ENCODE measurements at places on chromosomes 12 and 14.

- no peaks in the 10 kb centered on the region for H3K36me3 ChIP-seq
- no peak overlapping the region for H3K27ac ChIP-seq
- no peaks in the 10 kb centered on the region for H3K4me1 ChIP-seq
- H3K4me3 ChIP-seq: no peak overlapping the region
- no peaks in the 10 kb centered on the region for H3K27me3 ChIP-seq
- DNase-seq: no peak
These were observed 161.6 kb downstream of the PLCZ1 start for GRCh38 chr12:18576104-18576626.

- no peak for DNase-seq
- no peak overlapping the region for H3K4me3 ChIP-seq
- no peak overlapping the region for H3K27ac ChIP-seq
- peaks cover 10% of the 10 kb centered on the region for H3K27me3 ChIP-seq
These were observed 251.6 kb downstream of the PHLDA1 start for GRCh38 chr12:75779891-75780496.

DNA sequence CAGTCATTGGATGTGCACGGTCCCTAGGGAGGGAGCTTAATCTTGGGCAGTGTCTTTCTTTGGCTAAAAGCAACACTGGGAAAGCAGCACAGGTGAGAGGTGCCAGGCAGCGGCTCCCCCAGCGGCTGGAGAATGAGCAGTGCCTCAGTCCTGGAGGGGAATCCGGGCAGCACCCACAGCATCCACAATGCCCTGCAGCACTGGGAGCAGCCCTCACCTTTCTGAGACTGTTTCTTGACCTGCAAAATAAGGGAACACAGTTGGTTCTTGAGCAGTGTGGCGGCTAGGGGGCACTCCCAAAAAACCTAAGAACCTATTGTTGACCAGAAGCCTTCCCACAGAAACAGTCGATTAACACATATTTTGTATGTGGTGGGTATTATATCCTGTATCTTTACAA lies 75.8 kb downstream of the SINHCAF start:
- no peak overlapping the region for H3K27ac ChIP-seq
- H3K36me3 ChIP-seq: no peaks in the 10 kb centered on the region
- H3K27me3 ChIP-seq: no peaks in the 10 kb centered on the region
- H3K4me3 ChIP-seq: no peak overlapping the region

DNA sequence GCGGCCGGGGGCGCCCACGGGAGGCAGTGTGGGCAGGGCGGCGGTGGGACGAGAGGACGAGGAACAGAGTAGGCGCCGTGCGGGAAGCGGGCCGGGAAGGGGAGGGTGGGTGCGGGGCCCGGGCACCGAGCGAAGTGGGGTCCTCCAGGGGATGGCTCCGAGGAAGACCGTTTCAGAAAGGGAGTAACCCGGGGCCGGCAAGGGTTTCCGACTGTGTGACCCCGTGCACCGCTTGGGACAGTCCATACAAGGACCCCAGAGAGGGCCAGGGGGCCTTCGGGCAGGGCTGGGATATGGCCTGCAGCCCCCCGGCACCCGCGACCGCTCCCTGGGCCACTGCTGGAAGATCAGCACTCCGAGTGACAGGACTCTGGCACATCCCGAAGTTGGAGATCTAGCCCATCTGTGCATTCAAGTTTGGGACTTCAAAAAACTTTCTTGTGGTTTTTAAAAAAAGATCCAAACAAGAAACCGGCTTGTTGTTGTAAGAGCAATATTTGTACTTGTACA lies 448 bp downstream of the TSPAN9 start:
- H3K27me3 ChIP-seq: peaks cover 19% of the 10 kb centered on the region
- no peaks in the 10 kb centered on the region for H3K36me3 ChIP-seq
- H3K4me1 ChIP-seq: peaks cover 11% of the 10 kb centered on the region
- DNase-seq: no peak
- H3K27ac ChIP-seq: peak overlapping the region; percentile 27
- H3K4me3 ChIP-seq: peak overlapping the region; percentile 66

GRCh38 chr12:1531153-1531653 lies 63.2 kb downstream of the FBXL14 start:
- no peak for DNase-seq
- no peak overlapping the region for H3K27ac ChIP-seq
- H3K4me1 ChIP-seq: peaks cover 37% of the 10 kb centered on the region
- H3K4me3 ChIP-seq: peak overlapping the region; percentile 52

GRCh38 chr14:75144944-75145343 lies 18.1 kb upstream of the NEK9 start:
- no peak for DNase-seq
- H3K36me3 ChIP-seq: peaks cover 37% of the 10 kb centered on the region

- DNase-seq: no peak
- H3K27ac ChIP-seq: no peak overlapping the region
- no peaks in the 10 kb centered on the region for H3K36me3 ChIP-seq
- H3K4me3 ChIP-seq: no peak overlapping the region
These were observed 354.9 kb downstream of the DIO2 start for GRCh38 chr14:79856381-79856780.

DNA sequence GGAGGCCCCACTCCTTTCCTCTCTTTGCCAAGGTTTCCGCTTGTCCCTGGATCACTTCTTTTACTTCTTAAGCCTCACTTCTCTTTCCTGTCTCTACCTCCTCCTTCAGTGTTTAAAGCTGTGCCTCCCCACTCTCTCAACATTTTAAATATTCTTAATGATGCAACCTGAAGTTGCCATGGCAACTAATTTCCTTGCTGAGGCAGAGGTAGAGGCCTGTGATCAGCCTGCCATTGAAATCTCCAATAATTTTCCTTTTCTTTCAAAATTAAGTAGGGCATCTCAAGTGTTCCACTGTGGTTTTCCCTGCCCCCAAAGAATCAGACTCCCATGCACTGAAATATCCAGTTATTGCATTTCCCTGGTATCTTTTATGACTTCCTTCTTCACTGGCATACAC lies 108.6 kb upstream of the VRK1 start:
- no peak overlapping the region for H3K4me3 ChIP-seq
- H3K27me3 ChIP-seq: peaks cover 8% of the 10 kb centered on the region
- no peak overlapping the region for H3K27ac ChIP-seq

DNA sequence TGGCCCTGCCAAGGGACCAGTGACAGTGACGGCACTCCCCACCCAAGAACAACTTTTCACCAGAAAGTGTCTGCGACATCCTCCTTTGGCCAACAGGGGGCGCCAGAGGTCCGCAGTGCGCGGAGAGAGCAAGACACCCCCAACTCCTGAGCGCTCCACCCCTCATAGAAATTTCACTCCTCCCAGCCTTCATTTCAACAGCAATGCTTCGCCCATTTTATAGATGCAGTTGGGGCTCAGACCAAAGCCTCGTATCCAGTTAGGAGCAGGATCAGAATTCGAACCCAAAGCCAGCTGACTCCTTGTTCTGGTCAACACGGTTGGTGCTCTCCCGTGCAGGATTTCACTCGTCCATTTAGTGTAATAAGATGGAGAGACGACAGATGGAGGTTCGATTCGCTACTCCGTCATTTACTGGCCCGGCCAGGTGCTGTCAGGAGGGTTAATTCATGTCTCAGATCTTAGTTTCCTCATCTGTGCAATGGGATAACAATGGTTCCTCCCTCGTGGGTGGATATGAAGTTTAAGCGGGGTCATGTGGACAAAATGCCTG lies 2.4 kb upstream of the POP5 start:
- peak overlapping the region; percentile 69 for H3K4me3 ChIP-seq
- peak overlapping the region; percentile 41 for H3K27ac ChIP-seq
- H3K36me3 ChIP-seq: peaks cover 16% of the 10 kb centered on the region
- peaks cover 38% of the 10 kb centered on the region for H3K4me1 ChIP-seq
- peaks cover 11% of the 10 kb centered on the region for H3K27me3 ChIP-seq

GRCh38 chr12:131230340-131231031 lies 276.8 kb downstream of the ADGRD1 start:
- DNase-seq: no peak
- H3K27me3 ChIP-seq: peaks cover 8% of the 10 kb centered on the region
- H3K27ac ChIP-seq: no peak overlapping the region

DNA sequence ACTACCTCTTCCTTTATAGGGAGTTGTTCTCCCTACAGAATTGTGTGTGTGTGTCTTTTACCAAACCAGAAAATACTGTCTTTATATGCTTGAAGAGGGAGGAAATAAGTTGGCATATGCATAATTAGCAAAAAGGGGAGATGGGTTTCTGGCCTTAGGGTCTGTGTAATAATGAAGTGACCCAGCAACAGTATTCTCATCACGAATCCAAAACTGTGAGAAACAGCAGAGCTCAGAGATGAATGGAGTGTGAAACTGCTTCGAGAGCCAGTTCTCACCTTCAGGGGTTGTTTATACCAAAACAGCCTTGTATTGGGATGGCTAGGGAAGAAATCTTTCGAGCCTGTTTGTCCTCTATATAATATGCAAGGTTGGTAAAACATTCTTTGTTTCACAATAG lies 227.5 kb downstream of the MON2 start:
- H3K27me3 ChIP-seq: no peaks in the 10 kb centered on the region
- no peak overlapping the region for H3K4me3 ChIP-seq
- no peak for DNase-seq
- H3K36me3 ChIP-seq: no peaks in the 10 kb centered on the region
- H3K27ac ChIP-seq: no peak overlapping the region
- H3K4me1 ChIP-seq: peaks cover 3% of the 10 kb centered on the region

GRCh38 chr12:6171409-6172015 lies 28.7 kb upstream of the CD9 start:
- DNase-seq: no peak
- no peaks in the 10 kb centered on the region for H3K36me3 ChIP-seq
- peaks cover 3% of the 10 kb centered on the region for H3K27me3 ChIP-seq
- no peak overlapping the region for H3K27ac ChIP-seq
- H3K4me1 ChIP-seq: peaks cover 36% of the 10 kb centered on the region

GRCh38 chr12:51832354-51833107 lies 16.0 kb downstream of the FIGNL2 start:
- no peaks in the 10 kb centered on the region for H3K36me3 ChIP-seq
- H3K4me3 ChIP-seq: no peak overlapping the region
- peaks cover 25% of the 10 kb centered on the region for H3K4me1 ChIP-seq
- peaks cover 40% of the 10 kb centered on the region for H3K27me3 ChIP-seq
- H3K27ac ChIP-seq: no peak overlapping the region
- no peak for DNase-seq

GRCh38 chr12:24879644-24880043 lies 69.3 kb downstream of the BCAT1 start:
- no peak for DNase-seq
- no peak overlapping the region for H3K27ac ChIP-seq
- peaks cover 9% of the 10 kb centered on the region for H3K36me3 ChIP-seq
- H3K4me3 ChIP-seq: no peak overlapping the region
- no peaks in the 10 kb centered on the region for H3K27me3 ChIP-seq

- no peaks in the 10 kb centered on the region for H3K36me3 ChIP-seq
- peaks cover 9% of the 10 kb centered on the region for H3K4me1 ChIP-seq
- peak overlapping the region; percentile 4 for H3K27ac ChIP-seq
- H3K27me3 ChIP-seq: peaks cover 2% of the 10 kb centered on the region
These were observed 21.3 kb downstream of the SPX start for GRCh38 chr12:21547437-21547836.

- H3K27me3 ChIP-seq: no peaks in the 10 kb centered on the region
- H3K27ac ChIP-seq: no peak overlapping the region
- H3K36me3 ChIP-seq: no peaks in the 10 kb centered on the region
- DNase-seq: no peak
- H3K4me1 ChIP-seq: peaks cover 45% of the 10 kb centered on the region
These were observed 6.0 kb upstream of the CHD4 start for GRCh38 chr12:6613015-6613775.

DNA sequence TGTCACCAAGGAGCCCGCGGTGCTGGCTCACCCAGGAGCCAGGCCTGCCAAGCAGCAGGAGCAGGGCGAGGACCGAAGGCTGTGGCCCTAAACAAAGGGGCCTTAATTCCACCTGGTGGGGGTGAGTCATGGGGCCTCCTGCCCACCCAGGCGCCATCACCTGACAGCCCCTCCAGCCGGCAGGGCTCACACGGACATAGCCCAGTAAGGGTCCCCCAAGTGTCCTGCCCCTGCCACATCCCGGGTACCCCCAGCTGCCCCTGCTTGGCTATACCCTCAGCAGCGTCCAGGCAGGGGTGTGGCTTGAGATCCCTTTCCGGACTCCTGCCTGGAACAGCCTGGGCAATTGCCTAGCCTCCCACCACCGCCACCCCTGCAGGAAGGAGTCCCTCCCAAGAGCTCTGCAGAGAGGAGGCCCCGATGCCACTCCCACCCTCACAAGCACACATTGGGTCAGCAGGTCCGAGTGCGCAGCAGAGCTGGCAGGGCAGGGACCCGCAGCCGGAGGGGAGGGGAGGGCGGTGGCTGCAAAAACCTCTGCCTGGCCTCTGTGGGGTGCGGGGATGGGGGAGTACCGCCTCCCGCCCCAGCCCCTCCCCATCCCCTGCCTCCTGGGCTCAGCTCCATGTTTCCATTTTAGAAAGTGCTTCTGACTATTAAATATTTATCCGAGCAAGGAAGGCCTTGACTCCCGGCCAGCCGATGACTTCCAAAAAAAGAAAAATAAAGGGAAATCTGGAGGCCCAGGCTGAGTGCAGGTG lies 4.6 kb downstream of the AHNAK2 start:
- DNase-seq: no peak
- no peak overlapping the region for H3K27ac ChIP-seq
- no peaks in the 10 kb centered on the region for H3K36me3 ChIP-seq
- H3K4me1 ChIP-seq: peaks cover 11% of the 10 kb centered on the region
- no peak overlapping the region for H3K4me3 ChIP-seq

GRCh38 chr12:21774358-21775132 lies at the start of gene KCNJ8:
Gene KCNJ8, minus strand, starts transcription at chr12:21774706. Its CDS starts 1,090 bp downstream, at chr12:21773616.
- no peaks in the 10 kb centered on the region for H3K36me3 ChIP-seq
- H3K27ac ChIP-seq: no peak within 1 kb of the TSS
- H3K27me3 ChIP-seq: peaks cover 36% of the 10 kb centered on the region
- peak within 1 kb of the TSS; percentile 15 for H3K4me3 ChIP-seq

DNA sequence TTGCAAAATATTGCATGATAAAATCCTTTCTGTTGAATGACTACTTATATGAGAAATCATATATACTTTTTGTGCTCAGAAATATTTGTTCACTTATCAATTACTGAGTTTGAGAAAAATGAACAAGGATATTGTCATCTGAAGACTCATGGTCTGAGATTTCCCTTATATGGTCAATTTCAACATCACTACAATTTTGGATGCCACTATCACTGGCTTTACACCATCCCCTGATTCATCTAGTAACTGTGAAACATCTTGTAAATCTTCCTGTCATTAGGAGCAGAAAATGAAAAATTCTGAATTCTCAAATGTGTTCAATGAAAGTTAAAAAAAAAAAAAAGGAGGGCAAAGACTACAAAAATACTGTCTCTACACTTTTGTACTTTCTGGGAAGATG lies 21.8 kb upstream of the GXYLT1 start:
- H3K27me3 ChIP-seq: no peaks in the 10 kb centered on the region
- DNase-seq: no peak
- H3K27ac ChIP-seq: no peak overlapping the region
- peaks cover 15% of the 10 kb centered on the region for H3K36me3 ChIP-seq
- H3K4me1 ChIP-seq: peaks cover 24% of the 10 kb centered on the region

Data from activated naive CD8-positive, alpha-beta T cell treated with anti-CD3 and anti-CD28 coated beads, Interleukin-2, amount 50 U/mL, for 24 hours (primary cell).